ENCODE measurements at places on chromosomes 16 and 17. TPM values are rescaled to one million over a fixed set of nuclear protein-coding genes. Genes with fewer than 3 reads are reported as not detected.

DNA sequence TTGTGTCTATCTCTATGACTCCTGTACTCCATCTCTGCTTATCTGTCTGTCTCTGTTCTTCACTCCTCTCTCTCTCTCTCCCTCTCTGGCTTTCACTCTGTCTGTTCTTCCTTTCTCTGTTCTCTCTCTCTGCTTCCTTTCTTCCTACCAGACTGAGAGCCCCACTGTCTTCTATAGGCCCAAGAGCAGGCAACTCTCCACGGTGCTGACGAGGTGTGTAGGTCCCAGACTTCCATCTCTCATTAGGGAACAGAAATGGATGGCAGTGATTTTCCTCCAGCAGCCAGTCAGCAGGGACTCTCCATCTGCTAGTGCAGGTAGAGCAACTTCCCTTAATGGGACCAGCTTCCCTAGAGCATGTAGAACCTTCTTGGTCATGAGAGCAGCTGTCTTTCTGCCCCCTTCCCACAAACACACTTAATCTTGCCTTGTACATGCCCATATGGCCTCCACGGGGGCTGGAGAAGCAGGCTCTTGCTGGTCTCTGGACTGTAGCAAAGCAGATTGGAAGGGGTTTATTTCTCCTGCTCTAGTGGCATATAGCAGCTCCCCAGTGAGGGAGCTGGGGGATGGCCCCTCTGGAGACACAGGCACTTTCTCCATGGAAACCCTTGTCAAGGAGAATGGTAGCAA lies 47.8 kb upstream of the NLRP1 start:
- DNase-seq = no peak

Gene KRT32
- total RNA-seq = not detected

Gene HBA1
- total RNA-seq = 7.2 TPM

Gene PLA2G10
- total RNA-seq = 2.2 TPM

DNA sequence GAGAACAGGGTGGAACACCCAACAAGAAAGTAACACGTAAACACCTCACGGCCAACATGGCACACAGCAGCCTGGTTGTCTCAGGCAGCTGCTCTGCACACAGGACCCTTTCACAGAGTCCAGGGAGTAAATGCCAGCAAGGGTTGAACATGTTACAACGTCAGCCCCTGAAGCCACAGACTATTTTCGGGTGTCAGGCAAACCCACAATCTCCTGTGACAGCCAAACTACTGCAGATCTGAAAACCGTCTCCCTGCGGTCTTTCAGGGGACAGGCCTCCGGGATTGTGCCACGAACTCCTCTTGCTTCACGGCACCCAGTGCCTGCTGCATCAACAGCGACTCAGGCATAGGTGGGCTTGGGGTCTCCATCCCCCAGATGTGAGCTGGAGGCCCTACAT lies 127.7 kb downstream of the XYLT1 start:
- DNase-seq = no peak

GRCh38 chr17:7313890-7314718 lies 1.1 kb downstream of the GPS2 start:
- DNase-seq = no peak
